Fibroblast of the aortic adventitia (primary cell): ENCODE measurements at places on chromosomes 11 and 22. TPM values are rescaled to one million over a fixed set of nuclear protein-coding genes. Genes with fewer than 3 reads are reported as not detected.

DNA sequence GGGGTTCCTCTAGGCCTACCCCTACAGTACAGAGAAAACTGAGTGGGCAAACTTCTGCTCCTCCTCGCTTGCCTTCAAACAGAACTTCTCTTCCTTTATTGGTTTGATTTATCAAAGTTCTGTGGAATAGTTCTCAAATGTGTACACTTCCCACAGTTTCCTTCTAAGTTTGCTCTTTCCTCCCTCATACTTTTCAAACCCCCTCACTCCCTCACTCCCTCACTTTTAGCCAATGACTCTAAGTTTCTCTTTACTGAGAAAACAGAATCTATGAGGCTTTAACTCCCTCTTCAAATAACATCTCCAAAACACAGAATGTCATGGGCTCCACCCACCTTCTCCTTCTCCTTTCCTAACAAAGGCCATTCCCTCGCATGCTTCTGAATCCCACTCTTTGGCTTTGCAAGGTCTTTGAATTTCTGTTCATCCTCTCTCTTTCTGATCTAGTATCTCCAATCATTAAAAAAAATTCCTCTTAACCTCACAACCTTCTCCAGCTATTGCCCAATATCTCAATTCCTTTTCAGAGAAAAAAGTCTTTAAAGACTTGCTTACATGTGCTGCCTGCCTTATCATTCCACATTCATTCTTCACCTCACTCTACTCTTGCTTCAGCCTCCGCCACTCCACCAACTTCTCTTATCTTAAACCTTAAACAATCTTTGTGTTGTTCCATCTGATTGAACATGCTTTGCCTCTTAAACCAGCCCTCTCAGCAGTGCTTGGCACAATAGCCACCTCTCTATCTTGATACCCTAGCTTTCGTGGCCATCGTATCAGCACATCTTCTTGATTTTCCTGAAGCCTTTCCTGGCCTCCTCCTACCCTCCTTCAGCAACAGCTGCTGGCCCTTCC is 57.2 kb downstream of the DDI1 start:
- DNase-seq, result peak; percentile 48

DNA sequence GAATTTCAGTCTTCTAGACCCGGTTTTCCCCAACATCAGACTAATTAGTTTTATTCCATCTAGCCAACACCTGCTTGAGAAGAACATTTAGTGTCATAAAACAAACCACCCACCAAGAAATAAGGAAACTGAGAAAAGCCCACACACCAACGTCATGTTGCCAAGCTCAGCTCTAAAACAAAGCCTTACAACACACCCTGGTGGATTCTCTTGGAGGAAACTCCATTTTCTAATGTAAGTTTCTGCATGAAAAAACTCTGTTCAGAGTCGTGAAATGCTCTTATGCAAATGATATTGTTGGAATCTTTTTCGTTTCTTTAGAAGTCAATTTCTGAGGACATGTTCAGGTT is 105.0 kb upstream of the RAG2 start:
- DNase-seq, result no peak

DNA sequence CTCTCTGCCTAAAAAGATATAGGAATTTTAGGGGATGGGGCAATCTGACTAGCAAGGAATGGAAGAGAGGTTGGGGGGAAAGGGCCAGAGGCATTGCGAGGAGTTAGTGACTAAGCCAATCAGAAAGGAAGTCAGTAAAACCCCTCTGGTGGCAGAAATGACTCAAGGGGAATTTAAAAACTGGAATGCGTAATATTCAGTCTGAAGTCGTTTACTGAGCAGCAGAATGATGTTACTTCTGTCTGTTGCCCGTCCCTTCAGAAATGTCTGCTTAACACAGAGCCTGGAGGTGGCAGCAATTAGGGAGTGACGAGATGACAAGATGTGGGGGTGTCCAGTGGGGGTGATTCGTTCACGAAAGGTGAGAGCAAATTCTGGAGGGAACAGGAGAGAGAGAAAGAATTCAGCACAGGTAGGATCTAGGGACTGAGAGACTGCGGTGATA is 107.7 kb upstream of the CLMP start:
- DNase-seq, result peak; percentile 46

DNA sequence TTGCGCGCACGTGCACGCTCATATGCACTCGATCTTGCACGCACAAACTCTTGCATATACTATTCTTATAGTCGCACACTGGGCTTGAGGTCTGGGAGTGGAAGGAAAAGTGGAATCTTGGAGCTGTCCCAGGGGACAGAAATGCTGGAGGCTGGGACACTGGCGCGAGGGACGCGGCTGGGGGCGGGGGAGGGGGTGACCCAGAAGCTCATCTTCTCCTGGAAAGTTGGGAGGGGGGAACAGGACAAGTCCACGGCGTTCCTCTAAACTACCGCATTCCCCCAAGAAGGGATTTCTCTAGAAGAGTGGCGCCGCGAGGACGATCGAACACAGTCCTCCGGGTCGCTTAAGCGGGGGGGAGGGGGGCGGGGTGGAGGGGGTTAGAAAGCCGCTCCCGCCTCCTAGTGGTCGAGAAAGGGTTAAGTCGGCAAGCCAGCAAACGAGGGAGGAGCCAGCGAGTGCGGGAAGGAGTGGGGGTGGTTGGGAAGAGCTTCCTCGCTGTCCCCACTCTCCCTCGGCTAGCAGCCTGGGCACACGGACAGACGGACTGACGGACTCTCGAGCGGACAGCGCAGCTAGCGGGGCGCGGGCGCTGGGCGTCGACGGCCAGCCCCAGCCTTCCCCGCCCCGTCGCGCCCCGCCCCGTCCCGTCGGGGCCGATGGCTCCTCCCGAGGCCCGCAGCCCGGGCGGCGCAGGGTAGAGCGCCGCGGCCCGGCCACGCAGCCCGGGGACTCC is at the start of gene RTN4RL2:
RTN4RL2 (plus strand) TSS at position 507 of the 736 bp plus-strand sequence. CDS start 338 bp downstream, outside the sequence.
- DNase-seq, result peak; percentile 26

DNA sequence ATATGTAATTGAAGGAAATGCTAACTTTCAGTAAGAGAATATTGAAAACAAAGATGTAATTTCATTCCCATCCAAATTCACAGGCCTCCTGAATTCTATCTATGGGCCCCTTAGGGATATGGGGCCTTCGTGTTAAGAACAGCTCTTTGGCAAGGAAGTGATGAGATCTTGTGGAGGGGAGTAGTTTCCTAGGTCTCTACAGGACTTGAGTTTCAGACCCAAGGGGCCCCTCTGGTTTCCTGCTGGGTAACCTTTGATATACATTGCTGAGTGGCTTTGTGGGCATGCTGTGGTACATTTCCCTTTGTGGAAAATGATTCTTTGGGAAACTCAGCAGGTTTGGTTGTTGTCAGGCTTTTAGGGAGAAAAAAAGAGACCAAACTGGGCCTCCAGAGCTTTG is 6.2 kb downstream of the STIM1 start:
- no peak for DNase-seq

- no peak for DNase-seq
Measured at GRCh38 chr11:129815596-129816461, at the start of gene TMEM45B. Gene TMEM45B, plus strand, starts transcription at chr11:129815848. Its CDS starts 36,635 bp downstream, at chr11:129852483.

DNA sequence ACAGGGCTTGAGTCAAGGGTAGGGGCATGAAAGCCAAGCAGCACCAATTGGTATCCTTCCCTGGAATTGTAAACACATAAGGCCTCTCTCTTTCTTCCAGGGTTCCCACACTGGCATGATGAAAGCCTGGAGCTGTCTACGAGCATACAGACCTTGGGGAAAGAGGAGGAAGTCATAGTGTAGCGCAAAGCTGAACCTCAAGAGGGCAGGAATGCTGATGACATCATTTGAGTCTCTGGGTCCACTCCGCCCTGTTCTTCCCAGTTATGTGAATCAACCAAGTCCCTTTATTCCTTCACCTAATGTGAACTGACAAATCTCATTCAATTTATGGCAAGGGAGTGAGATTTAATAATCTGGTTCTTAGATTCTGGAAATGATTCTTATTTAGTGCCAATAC is 266.4 kb upstream of the NCAM1 start:
- peak; percentile 13 for DNase-seq

DNA sequence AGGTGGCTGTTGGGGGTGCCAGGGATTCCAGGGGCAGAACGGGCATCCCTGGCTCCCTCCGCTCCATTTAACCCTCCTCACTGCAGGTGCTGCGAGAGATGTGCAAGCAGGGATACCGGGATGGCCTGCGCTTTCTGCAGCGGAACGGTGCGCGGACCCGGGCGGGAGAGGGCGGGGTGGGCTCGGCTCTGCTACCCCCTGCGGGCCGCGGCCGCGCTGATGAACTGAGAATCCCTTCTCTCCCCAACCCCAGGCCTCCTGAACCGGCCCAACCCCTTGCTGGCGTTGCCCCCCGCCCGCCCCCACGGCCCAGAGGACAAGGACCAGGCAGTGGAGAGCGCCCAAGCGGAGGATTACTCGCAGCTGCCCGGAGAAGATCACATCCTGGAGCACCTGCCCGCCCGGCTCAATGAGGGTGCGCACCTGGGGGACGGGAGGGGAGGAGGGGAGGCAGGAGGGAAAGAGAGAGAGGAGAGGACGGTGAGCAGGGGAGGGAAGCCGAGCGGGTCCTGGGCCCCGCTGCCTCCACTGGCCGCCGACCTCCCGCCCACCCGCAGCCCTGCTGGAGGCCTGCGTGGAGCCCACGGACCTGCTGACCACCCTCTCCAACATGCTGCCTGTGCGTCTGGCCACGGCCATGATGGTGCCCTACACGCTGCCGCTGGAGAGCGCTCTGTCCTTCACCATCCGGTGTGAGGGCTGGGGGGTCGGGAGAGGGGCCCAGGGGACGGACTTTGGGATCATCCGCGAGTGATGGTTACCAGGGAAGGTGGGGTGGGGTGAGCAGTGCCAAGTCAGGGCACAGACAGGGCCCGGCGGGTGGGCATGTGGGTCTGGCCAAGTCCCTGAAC is 4.1 kb upstream of the CRACR2B start:
- no peak for DNase-seq

- no peak for DNase-seq
Measured at GRCh38 chr22:47919001-47919441, 1156.6 kb downstream of the TBC1D22A start.

DNA sequence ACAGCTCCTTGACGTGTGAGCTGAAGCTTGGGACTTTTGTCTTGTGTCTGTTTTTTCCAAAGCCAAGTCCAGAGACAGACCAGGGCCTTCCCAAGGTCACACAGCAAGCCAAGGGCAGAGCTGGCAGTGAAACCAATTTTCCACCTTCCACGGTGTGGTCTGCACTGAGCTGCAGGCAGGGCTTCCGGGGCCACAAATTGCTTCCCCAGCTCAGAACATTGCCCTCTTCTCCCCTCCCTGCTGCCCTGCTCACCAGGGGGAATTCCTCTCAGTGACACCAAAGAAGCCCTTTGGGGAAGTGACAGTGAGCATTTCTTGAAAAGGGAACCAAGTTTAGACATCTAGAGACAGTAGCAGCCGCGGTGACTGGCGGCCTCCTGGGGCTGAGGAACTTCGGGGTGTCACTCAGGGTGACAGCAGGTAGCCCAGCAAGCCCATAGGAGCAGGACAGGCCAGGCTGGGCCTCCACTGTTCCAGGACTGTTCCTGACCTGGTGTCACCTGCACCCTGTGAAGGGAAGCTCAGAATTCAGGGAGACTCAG is 9.2 kb downstream of the FXYD2 start:
- no peak for DNase-seq

DNA sequence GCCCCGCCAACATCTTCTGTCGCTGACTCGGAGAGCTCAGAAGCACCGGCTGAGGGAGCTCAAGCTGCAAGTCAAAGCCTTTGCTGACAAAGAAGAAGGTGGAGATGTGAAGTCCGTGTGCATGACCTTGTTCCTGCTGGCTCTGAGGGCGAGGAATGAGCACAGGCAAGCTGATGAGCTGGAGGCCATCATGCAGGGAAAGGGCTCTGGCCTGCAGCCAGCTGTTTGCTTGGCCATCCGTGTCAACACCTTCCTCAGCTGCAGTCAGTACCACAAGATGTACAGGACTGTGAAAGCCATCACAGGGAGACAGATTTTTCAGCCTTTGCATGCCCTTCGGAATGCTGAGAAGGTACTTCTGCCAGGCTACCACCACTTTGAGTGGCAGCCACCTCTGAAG is 6.7 kb downstream of the RAG1 start:
- no peak for DNase-seq

DNA sequence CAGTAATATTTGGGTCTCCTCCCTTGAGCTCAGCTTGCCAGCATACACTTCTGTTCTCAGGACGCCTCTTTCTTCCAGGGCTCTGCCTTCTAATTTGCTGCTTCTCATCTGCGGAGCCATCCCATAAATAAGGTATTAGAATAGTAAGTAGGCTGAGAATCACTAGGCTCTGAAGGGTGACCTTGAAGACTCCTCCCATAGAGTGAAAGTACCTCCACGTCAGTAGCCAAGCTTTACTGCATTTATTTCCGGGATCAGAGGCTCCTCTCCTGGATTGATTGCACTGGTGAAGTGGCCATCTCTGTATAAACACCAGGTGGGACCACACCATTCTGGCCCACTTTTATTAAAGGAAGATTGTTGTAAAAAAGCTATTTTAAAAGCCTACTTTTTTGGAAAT is 315.5 kb downstream of the FAT3 start:
- no peak for DNase-seq

DNA sequence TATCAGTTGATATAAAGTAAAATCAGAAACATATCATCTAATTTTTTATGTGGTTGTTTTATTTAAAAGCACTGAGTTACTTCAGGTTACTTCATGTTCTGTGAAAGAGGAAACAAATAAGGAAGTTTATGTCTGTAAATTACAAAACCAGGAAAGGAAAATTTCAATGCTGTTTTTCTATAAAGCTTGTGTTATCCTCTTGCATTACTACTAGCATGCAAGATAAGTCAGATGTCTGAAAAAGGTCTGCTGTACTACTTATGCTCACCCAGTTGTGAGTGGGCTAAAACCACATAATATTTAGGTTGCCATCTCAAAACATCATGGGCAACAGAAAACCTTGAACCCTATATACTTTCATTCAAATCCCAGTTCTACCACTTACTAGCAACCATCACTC is 121.5 kb downstream of the ATG16L2 start:
- no peak for DNase-seq

DNA sequence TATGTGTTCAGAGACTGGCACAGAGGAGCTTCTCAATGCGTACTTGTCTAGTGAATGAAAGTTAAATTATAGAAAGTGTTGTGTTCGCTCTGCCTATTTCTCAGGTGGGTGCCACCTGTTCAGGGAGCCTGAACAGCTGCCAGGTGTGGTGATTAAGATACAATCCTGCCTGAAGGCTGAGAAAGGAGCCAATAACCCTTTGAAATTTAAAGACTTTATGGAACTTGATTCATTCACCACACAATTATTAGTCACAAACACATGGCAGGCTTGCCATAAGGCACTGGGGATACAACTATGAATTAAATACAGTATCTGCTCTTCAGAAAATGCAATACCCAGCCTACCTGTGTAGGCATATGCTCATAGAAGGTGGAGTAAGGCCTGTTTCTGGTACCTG is 92.9 kb upstream of the AMOTL1 start:
- DNase-seq, result no peak

The CRYBB2 gene
- not detected in 2 replicates for total RNA-seq

The NPTXR gene
- total RNA-seq, result 1.3 and 2.0 TPM in 2 replicates

The DRG1 gene
- total RNA-seq, result 74.3 and 89.4 TPM in 2 replicates

The CPT1B gene
- 1.1 TPM in 1 of 2 replicates, not detected in the other for total RNA-seq

The OR5B21 gene
- not detected in 2 replicates for total RNA-seq

The LRRC4C gene
- total RNA-seq, result 0.08 and 0.27 TPM in 2 replicates

The BBOX1 gene
- total RNA-seq, result not detected in 2 replicates
